ENCODE measurements at places on chromosomes 5 and 9. TPM values are rescaled to one million over a fixed set of nuclear protein-coding genes. Genes with fewer than 3 reads are reported as not detected.

DNA sequence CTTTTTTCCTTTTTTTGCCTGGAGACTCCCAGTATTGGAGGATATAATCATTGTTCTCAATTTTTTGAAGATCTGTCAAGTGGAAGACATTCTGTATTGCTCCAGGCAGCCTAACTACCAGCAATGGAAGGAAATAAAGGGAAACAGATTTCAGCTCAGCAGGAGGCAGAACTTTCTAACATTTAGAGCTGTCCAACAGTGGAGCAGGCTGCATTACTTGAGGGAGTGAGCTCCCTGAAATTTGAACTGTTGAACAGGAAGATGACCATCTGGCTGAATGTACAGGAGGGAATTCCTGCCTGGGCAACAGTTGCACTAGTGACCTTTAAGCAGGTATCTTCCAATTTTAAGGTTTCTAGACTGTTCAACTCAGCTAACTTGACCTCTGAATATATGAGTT is 1.1 kb upstream of the GAPVD1 start:
- no peak overlapping the region for H3K27ac ChIP-seq
- no peak for DNase-seq
- H3K4me1 ChIP-seq, result peaks cover 37% of the 10 kb centered on the region
- peak overlapping the region; percentile 80 for H3K4me3 ChIP-seq
- peaks cover 3% of the 10 kb centered on the region for H3K36me3 ChIP-seq

- H3K4me1 ChIP-seq, result peaks cover 20% of the 10 kb centered on the region
- no peaks in the 10 kb centered on the region for H3K36me3 ChIP-seq
- DNase-seq, result no peak
Observed at GRCh38 chr5:30343707-30344106, 849.8 kb upstream of the CDH6 start.

GRCh38 chr5:170420806-170421412 is 31.7 kb upstream of the KCNMB1 start:
- no peak overlapping the region for H3K4me3 ChIP-seq
- H3K27ac ChIP-seq, result no peak overlapping the region
- no peak for DNase-seq
- H3K4me1 ChIP-seq, result peaks cover 2% of the 10 kb centered on the region
- H3K36me3 ChIP-seq, result peaks cover 1% of the 10 kb centered on the region
- H3K27me3 ChIP-seq, result peaks cover 32% of the 10 kb centered on the region

DNA sequence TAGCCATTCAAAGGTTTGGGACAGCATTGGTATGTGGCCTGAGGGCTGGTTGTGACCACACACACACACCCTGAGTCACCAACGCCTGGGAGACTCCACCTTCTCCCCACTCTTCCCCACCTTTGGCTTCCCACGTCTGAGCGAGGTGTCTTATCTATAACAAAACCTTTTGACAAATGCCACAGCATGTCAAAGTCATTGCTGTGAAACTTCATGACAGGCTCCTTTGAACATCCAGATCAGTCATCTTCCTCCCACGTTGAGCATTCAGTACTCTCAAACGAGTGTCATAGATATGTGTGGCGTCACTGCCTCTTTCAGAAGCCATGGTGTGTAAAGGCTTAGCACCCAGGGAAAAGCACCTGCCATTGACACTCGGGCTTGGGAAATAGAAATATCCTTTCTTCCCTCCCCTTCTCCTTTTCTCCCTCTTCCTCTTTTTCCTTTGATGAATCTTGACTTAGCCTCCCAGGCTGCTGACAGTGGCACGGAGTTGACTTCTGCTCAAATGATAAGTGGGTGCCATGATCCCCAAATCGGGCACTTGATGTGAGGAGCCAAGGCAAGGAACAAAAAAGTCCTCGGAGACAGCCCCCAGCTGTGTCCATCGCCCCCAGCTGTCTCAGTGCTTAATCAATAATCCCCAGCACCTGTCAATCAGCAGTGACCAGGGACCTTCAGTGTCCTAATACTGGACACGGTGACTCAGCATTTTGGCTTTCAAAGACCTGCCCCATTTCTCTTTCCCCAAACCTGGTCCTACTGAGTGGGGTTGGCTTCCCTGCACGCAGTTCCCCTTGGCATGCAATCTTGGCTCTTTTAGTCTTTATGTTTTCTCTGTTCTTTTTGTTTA is 114.8 kb downstream of the FGF18 start:
- H3K27me3 ChIP-seq, result no peaks in the 10 kb centered on the region
- H3K36me3 ChIP-seq, result no peaks in the 10 kb centered on the region
- peaks cover 8% of the 10 kb centered on the region for H3K4me1 ChIP-seq
- H3K4me3 ChIP-seq, result no peak overlapping the region
- DNase-seq, result no peak

DNA sequence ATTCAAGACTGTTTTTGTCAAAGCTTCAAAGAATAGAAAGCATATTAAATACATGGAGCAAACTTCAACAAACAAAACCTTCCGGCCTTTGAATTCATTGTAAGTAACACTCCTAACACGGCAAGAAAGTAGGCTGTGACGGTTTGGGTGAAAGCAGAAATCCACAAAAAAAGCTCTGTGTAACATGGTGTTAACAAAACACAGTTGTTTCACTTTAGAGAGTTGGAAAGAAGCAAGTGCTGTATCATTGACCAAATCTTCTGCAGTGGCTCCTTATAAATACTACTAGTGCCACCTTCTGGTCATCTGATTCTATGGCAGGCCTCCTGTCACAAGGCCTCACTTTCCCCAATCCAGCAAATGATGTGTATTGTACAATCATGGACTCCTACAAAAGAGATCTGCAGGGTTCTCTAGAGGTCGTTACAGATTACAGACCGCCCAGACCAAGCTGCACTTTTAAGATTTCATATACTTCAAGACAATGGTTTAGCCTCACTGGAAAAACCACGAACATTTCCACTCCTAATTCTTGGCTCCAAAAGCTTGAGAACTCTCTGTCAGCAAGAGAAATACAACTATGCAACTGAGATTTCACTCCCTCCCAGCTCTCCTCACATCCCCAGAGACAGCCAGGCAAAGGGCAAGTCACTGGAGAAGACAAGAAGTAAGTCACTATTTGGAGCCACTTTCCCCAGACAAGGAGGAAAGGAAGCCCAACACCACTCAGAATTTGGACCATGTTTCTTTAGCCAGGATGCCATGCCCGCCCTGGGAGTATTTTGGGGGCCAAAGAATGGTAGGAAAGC is 196.2 kb downstream of the DTWD2 start:
- H3K4me3 ChIP-seq, result peak overlapping the region; percentile 52
- H3K27me3 ChIP-seq, result no peaks in the 10 kb centered on the region
- peak overlapping the region; percentile 85 for H3K27ac ChIP-seq
- H3K36me3 ChIP-seq, result no peaks in the 10 kb centered on the region
- H3K4me1 ChIP-seq, result peaks cover 13% of the 10 kb centered on the region

- no peak for DNase-seq
- peaks cover 6% of the 10 kb centered on the region for H3K27me3 ChIP-seq
- H3K4me3 ChIP-seq, result no peak overlapping the region
- H3K27ac ChIP-seq, result no peak overlapping the region
Observed at GRCh38 chr9:90137801-90138200, 504.8 kb downstream of the DIRAS2 start.

DNA sequence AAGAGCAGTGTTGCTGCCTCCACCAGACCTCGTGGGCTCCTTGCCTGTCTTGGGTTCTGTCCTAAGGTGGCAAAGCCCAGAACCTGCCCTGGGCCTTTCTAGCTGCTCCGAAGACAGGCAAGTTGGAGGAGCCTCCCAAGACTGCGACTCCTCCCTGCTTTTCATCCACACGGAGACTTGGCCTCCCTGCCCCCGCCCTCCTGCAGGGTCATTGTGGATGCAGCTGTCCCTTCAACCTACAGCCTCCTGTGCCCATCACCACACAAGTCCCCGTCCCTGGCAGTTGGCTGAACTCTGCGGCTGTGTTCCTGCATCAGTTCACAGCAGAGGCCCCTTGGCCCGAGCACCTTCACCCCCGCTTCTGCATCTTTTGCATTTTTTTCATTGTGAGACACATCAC is 59.2 kb downstream of the WNK2 start:
- H3K4me3 ChIP-seq, result no peak overlapping the region
- no peak for DNase-seq
- H3K27me3 ChIP-seq, result peaks cover 7% of the 10 kb centered on the region
- no peaks in the 10 kb centered on the region for H3K36me3 ChIP-seq

GRCh38 chr9:106111039-106111730 is 416.8 kb downstream of the TMEM38B start:
- H3K27me3 ChIP-seq, result no peaks in the 10 kb centered on the region
- H3K27ac ChIP-seq, result no peak overlapping the region
- H3K4me1 ChIP-seq, result no peaks in the 10 kb centered on the region
- no peak overlapping the region for H3K4me3 ChIP-seq
- DNase-seq, result no peak
- H3K36me3 ChIP-seq, result no peaks in the 10 kb centered on the region

GRCh38 chr5:1436036-1436435 is 9.2 kb downstream of the SLC6A3 start:
- no peak overlapping the region for H3K4me3 ChIP-seq
- peaks cover 6% of the 10 kb centered on the region for H3K36me3 ChIP-seq
- no peaks in the 10 kb centered on the region for H3K4me1 ChIP-seq
- H3K27me3 ChIP-seq, result peaks cover 31% of the 10 kb centered on the region
- peak; percentile 67 for DNase-seq

- H3K27ac ChIP-seq, result no peak overlapping the region
- no peak overlapping the region for H3K4me3 ChIP-seq
Observed at GRCh38 chr9:27019589-27019988, 14.1 kb upstream of the LRRC19 start.

DNA sequence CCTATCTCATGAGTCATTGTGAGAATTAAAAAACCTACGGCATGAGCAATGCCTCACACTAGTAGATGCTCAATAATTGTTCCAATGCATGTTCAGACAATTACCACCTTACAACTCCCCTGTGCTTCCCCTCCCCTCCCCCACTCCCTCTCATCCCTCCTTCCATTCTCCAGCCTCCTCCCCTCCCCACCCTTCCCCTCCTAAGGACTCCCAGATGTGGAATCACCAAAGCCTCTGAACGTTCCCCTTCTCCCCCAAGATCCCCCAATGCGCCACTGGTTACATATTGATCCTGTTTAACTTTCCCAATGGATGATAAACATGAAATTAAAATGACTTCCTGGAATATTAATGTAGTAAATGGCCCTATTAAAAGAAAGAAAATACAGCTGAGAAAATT is 84.8 kb downstream of the PCDH1 start:
- H3K27me3 ChIP-seq, result peaks cover 30% of the 10 kb centered on the region
- H3K4me3 ChIP-seq, result no peak overlapping the region
- H3K27ac ChIP-seq, result no peak overlapping the region
- no peak for DNase-seq
- no peaks in the 10 kb centered on the region for H3K4me1 ChIP-seq

DNA sequence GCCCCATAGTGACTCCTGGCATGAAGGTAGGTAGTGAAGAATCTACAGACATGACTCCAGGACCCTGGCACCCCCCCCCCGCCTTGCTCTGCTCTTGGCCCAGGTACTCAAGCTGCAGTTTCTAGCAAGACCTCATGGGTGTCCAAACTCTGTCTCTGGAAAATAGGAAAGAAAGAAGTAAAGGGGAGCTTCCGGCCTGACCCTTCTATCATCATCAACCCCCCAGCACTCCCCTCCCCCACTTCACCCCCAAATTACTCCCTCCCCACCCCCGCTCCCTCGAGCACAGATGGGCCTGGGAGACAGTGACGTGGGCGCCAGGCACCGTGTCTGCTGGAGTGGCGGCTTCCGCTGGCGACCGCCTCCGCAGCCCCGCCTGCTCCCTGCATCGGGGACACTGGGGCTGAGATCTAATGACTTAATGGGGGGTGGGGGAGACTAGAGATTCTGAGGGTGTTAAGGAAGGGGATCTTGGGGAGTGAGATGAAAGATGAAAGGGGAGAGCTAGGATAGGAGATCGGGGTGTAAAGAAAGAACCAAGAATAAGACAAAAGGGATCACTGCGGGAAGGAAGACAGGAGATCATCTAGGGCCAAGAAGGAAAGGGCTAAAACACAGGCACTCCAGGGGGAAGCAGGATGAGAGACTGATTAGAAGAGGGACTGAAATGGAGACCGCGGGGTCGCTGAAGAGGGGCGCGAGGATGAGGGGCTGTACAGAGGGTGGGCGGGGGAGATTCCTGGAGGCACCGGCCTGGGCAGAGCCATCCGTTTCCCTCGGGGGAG is 1.1 kb upstream of the DNAJB5 start:
- H3K36me3 ChIP-seq, result no peaks in the 10 kb centered on the region
- peaks cover 9% of the 10 kb centered on the region for H3K27me3 ChIP-seq
- H3K4me1 ChIP-seq, result peaks cover 45% of the 10 kb centered on the region
- H3K4me3 ChIP-seq, result peak overlapping the region; percentile 87
- peak overlapping the region; percentile 70 for H3K27ac ChIP-seq
- DNase-seq, result no peak

- no peak overlapping the region for H3K27ac ChIP-seq
- no peaks in the 10 kb centered on the region for H3K4me1 ChIP-seq
- H3K4me3 ChIP-seq, result no peak overlapping the region
- no peaks in the 10 kb centered on the region for H3K36me3 ChIP-seq
- DNase-seq, result no peak
Observed at GRCh38 chr5:62661126-62661525, 82.5 kb downstream of the LRRC70 start.

DNA sequence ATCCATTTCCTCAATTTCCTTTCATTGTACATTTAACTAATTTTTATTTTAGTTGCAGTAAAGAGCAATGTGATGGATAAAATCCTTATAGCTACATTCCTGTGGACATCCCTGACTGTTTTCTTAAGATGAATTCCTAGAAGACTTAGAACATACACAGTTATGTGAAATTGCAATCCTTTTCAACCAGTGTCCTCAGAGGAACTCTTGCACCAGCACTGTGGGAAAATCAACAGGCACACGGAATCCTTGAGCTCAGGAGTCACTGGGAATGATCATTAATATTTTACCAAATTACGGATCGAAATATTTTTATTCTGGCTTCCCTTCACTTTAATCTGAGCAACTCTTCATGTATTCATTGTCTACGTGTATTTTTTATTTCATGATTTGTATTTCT is 901.9 kb upstream of the WWC1 start:
- H3K27ac ChIP-seq, result no peak overlapping the region
- H3K4me1 ChIP-seq, result peaks cover 6% of the 10 kb centered on the region
- H3K27me3 ChIP-seq, result peaks cover 37% of the 10 kb centered on the region

The ELL2 gene
- total RNA-seq, result 83.8 TPM

The ARHGEF39 gene
- total RNA-seq, result 0.85 TPM

The SAXO1 gene
- not detected for total RNA-seq

The DAB2IP gene
- 36.6 TPM for total RNA-seq

The C1QTNF2 gene
- 0.34 TPM for total RNA-seq

The SV2C gene
- not detected for total RNA-seq

The FGF10 gene
- total RNA-seq, result not detected

The C9 gene
- not detected for total RNA-seq

The ARL14EPL gene
- not detected for total RNA-seq

The AFAP1L1 gene
- 1.5 TPM for total RNA-seq

The IL33 gene
- total RNA-seq, result not detected

Data from chondrocyte (in vitro differentiated cells).